Fibroblast of skin of scalp (primary cell): ENCODE measurements at places on chromosomes 12 and 14.

- DNase-seq = peak; percentile 22
Observed at GRCh38 chr12:83408851-83409250, 722.1 kb downstream of the TMTC2 start.

DNA sequence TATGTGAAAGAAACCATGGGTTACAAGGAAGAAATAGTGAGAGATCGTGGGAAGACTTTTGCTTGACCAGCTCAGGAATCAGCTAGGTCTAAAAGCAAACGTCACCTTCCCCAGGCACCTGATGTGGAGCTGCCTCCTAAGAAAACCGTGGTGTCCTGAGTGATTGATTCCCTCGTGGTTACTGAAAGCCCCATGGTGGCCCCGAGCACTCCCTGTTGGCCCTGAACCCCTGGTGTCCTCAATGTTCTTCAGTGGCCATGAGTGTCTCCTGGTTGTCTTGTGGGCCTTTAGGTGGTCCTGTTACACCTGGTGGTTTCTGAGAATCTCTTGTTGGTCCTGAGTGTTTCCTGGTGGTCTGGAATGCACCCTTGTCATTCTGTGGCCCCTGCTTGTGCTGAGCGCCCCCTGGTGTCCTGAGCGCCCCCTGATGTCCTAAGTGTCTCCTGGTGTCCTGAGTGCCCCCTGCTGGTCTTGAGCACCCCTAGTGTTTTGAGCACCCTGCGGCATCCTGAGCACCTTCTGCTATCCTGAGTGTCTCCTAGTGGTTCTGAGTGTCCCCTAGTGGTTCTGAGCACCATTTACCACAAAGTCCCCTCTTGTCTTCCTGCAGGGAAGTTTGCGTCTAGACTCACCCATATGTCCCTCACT, 518.7 kb downstream of the TMEM121 start:
- DNase-seq = no peak

- no peak for DNase-seq
Observed at GRCh38 chr12:131367983-131368667, 342.8 kb upstream of the SFSWAP start.

DNA sequence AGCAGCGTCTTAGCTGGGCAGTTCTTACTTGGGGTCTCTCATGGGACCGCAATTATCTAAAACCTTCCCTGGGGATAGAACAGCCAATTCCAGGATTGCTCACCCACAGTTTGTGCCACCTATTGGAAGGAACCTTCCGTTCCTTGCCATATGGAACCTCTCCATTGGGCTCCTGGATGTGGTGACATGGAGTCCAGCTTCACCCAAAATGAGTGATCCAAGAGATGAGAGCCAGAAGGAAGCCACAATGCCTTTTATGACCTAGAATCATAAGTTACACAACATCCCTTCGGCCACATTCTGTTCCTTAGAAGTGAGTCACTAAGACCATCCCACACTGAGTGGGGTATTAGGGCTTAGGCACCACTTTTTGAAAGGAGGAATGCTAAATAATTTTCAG, 164.4 kb downstream of the FBXL14 start:
- DNase-seq = peak; percentile 86

GRCh38 chr12:94941440-94941862, 62.0 kb downstream of the NDUFA12 start:
- DNase-seq = peak; percentile 91

GRCh38 chr12:131605304-131605829, 105.5 kb upstream of the SFSWAP start:
- no peak for DNase-seq

DNA sequence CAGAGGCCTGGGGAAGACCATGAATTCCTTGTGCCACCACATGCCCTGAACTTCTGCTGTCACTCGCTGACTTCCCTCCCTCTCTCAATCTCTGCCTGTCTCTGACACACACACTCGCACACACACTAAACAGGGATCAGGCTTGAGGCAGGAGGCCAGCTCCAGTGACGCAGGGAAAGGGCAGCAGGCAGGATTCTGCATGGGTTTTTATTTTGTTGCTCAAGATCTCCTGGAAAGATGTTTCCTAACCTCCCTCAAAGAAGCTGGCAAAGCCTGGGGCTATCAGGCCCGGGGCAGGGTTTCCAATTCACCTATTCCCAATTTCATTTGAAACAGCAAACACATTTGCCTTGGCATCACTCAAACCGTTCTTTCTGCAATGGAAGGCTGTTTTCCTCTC, 27.7 kb upstream of the PEX5 start:
- DNase-seq = no peak
